ENCODE measurements at places on chromosomes 7 and 10. TPM values are rescaled to one million over a fixed set of nuclear protein-coding genes. Genes with fewer than 3 reads are reported as not detected.

- DNase-seq, result peak; percentile 77
- H3K27me3 ChIP-seq, result peaks cover 41% of the 10 kb centered on the region
- peak overlapping the region; percentile 95 for H3K4me3 ChIP-seq
- peaks cover 35% of the 10 kb centered on the region for H3K4me1 ChIP-seq
- H3K27ac ChIP-seq, result peak overlapping the region; percentile 93
These were observed 162.8 kb downstream of the NRF1 start for GRCh38 chr7:129774359-129774758.

- no peaks in the 10 kb centered on the region for H3K27me3 ChIP-seq
- H3K4me1 ChIP-seq, result peaks cover 25% of the 10 kb centered on the region
- DNase-seq, result no peak
These were observed 17.3 kb downstream of the ZC3HAV1 start for GRCh38 chr7:139092090-139092796.

GRCh38 chr7:155227004-155227787, 70.5 kb upstream of the INSIG1 start:
- peak overlapping the region; percentile 64 for H3K27ac ChIP-seq
- peak overlapping the region; percentile 67 for H3K4me3 ChIP-seq
- peaks cover 18% of the 10 kb centered on the region for H3K4me1 ChIP-seq
- DNase-seq, result no peak
- H3K27me3 ChIP-seq, result peaks cover 17% of the 10 kb centered on the region
- H3K36me3 ChIP-seq, result peaks cover 9% of the 10 kb centered on the region

- H3K36me3 ChIP-seq, result no peaks in the 10 kb centered on the region
- no peak for DNase-seq
- H3K27ac ChIP-seq, result no peak overlapping the region
- H3K4me3 ChIP-seq, result no peak overlapping the region
- peaks cover 7% of the 10 kb centered on the region for H3K27me3 ChIP-seq
These were observed 162.6 kb downstream of the RAB11FIP2 start for GRCh38 chr10:117884093-117884492.

GRCh38 chr10:45591280-45591679, 81.3 kb downstream of the ZFAND4 start:
- no peak for DNase-seq
- no peak overlapping the region for H3K27ac ChIP-seq
- H3K27me3 ChIP-seq, result peaks cover 9% of the 10 kb centered on the region
- peaks cover 6% of the 10 kb centered on the region for H3K36me3 ChIP-seq
- peaks cover 4% of the 10 kb centered on the region for H3K4me1 ChIP-seq
- no peak overlapping the region for H3K4me3 ChIP-seq

- H3K4me1 ChIP-seq, result peaks cover 35% of the 10 kb centered on the region
- H3K27ac ChIP-seq, result no peak overlapping the region
- H3K4me3 ChIP-seq, result no peak overlapping the region
- H3K36me3 ChIP-seq, result peaks cover 7% of the 10 kb centered on the region
- no peak for DNase-seq
- peaks cover 21% of the 10 kb centered on the region for H3K27me3 ChIP-seq
These were observed 2.4 kb downstream of the ZNF488 start for GRCh38 chr10:47381427-47382379.

DNA sequence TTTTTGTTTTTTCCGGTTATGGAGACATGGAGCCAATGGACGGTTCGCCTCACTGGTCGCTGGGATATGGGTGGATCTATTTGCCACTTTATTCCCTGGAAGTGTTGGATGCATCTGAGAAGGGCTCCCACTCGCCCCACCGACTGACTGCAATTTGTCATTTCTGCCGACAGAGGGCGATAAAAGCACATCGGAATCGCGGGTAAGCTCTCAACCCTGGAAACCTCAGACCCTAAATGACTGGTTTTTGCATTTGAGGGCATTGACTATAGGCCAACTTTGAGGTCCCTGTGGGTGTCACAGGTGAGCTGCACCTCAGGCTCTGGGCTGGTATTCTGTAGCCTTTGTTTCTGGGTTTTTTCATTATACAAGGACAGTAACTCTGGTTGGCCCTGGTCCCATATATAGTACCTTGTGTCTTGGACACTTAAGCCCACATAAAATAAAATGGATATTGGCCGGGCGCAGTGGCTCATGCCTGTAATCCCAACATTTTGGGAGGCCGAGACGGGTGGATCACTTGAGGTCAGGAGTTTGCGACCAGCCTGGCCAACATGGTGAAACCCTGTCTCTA, 11.9 kb upstream of the OPALIN start:
- H3K4me3 ChIP-seq, result no peak overlapping the region
- H3K27me3 ChIP-seq, result peaks cover 3% of the 10 kb centered on the region
- no peak overlapping the region for H3K27ac ChIP-seq
- H3K36me3 ChIP-seq, result no peaks in the 10 kb centered on the region

- H3K36me3 ChIP-seq, result no peaks in the 10 kb centered on the region
- no peaks in the 10 kb centered on the region for H3K4me1 ChIP-seq
- H3K27ac ChIP-seq, result no peak overlapping the region
- DNase-seq, result no peak
- H3K27me3 ChIP-seq, result no peaks in the 10 kb centered on the region
These were observed 18.5 kb upstream of the FAM133B start for GRCh38 chr7:92608380-92609322.

GRCh38 chr7:50217821-50218281, 86.7 kb upstream of the IKZF1 start:
- no peak for DNase-seq
- H3K4me1 ChIP-seq, result no peaks in the 10 kb centered on the region
- H3K27me3 ChIP-seq, result peaks cover 5% of the 10 kb centered on the region
- no peak overlapping the region for H3K4me3 ChIP-seq
- H3K27ac ChIP-seq, result no peak overlapping the region

GRCh38 chr7:141512597-141512996, 38.6 kb upstream of the AGK start:
- H3K4me3 ChIP-seq, result peak overlapping the region; percentile 87
- no peak overlapping the region for H3K27ac ChIP-seq
- no peak for DNase-seq
- peaks cover 24% of the 10 kb centered on the region for H3K36me3 ChIP-seq

DNA sequence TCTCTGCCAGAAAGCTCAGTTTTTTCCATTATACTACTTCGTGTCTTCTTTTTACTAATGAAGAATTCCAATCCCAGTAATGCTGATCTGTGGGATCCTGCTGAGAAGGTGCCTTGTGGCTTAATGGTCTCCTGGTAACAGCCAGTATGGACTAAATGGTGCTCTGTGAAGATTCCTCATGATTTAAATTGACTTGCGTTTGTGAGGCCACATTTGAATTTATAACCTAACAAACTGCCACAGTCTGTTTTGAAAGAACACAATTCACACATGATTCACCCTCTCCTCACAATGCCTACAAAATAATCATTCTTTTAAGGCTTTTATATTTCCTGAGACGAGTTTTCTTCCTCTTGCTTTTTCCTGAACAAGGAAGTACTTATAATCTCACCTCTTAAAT, 140.0 kb downstream of the MBL2 start:
- no peak overlapping the region for H3K4me3 ChIP-seq
- no peak overlapping the region for H3K27ac ChIP-seq
- H3K4me1 ChIP-seq, result no peaks in the 10 kb centered on the region
- H3K36me3 ChIP-seq, result no peaks in the 10 kb centered on the region
- no peak for DNase-seq

DNA sequence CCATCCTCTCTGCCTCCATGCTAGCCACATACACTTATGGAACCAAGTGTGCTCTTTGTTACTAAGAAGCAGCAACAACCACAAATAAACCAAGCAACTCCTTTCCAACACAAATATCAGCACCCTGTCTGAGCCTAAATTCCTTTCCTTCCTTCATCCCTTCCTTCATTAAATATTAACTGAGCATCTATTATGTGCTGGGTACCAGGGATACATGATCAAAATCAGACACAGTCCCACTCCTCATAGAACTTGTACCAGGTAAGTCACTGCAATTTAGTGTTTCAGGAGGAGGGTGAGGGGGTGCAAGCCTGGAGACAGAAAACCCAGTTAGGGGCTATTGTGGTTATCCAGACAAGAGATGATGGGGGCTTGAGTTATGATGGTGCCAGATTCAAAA, 10.8 kb downstream of the CREB5 start:
- no peaks in the 10 kb centered on the region for H3K36me3 ChIP-seq
- no peaks in the 10 kb centered on the region for H3K4me1 ChIP-seq
- no peak for DNase-seq
- H3K27ac ChIP-seq, result no peak overlapping the region
- H3K4me3 ChIP-seq, result no peak overlapping the region
- peaks cover 1% of the 10 kb centered on the region for H3K27me3 ChIP-seq

DNA sequence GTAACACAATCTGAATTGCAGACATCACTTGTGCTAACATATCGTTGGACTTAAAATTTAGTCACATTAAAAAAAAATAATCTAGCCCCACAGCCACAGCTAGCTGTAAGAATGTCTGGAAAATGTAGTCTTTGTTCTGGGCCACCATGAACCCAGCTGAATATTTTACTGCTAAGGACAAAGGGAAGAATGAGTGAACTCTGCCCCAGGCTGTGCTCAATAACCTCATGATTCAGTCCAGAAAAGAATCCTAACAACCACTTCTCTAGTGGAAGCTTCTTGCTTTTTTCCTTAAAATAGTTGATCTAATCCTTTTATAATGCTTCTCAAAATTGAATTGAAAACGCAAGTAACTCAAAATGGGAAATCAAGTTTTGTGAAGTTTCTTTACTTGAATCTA, 25.6 kb upstream of the SOSTDC1 start:
- H3K27me3 ChIP-seq, result peaks cover 1% of the 10 kb centered on the region
- H3K4me3 ChIP-seq, result no peak overlapping the region
- H3K36me3 ChIP-seq, result no peaks in the 10 kb centered on the region
- no peaks in the 10 kb centered on the region for H3K4me1 ChIP-seq
- no peak overlapping the region for H3K27ac ChIP-seq

DNA sequence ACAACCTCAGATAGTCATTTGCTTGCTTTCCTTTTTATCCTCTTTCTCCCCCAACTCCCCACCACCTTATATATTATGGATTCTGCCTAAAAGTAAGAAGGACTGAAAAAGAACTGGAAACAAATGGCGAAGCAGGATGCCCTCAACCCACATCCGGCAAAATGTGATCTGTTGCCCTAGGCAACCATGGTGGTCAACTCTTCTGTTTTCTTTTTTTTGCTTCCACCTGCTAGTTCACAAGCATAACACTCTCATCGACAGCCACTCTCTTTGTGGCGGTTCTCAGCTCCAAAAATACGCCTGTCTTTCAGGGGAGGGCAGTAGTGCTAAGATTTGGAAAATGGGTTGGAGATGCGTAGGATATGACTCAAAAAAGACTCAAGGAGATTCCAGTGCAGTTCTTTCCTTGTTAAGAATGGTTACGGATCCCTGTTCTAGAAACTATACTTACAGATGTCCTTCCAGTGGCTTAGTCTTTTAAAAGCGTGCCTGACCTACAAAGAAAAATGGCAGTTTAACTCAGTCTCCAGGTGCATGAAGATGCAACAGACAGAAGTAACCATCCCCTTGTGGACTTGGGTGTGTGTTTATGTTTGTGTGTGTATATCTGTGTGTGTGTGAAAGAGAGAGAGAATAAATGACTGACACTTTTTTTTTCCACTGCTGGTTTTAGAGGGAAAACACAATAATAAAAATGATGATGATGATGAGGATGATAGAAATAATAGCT, 10.7 kb downstream of the APBB1IP start:
- H3K27me3 ChIP-seq, result no peaks in the 10 kb centered on the region
- H3K27ac ChIP-seq, result no peak overlapping the region
- DNase-seq, result no peak
- H3K36me3 ChIP-seq, result no peaks in the 10 kb centered on the region

DNA sequence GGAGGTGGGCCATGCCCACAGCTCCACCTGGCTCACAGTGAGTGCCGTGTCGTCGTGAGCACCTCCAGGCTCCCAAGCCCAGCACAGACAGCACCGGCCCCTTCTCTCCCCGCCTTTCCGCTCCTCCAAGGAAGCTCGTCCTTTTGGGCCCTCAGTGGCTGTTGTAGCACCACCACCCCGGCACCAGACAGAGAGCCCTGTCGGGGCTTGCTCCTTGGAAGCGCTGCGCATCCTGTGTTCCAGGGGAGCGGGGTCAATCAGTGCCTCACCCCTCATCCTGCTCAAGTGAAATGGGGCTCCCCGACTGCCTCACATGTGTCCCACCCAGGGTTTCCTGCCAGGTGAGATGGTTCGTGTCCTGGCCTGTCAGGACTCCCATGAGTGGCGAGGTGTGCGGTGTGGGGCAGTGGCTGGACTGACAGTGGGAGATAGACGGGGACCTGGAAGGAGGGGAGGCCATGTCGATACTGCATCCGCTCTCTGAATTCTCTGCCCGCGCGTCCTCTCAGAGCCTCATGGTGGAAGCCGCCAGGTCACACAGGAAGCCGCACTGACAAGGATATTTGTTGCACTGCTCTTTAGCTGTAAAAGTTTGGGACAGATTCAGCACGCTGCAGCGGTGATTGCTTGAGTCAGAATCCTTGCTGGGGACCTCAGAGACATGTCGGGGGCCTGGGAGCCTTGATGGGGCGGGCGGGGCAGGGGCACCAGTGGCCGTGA, 107.1 kb downstream of the INPP5A start:
- peaks cover 34% of the 10 kb centered on the region for H3K4me1 ChIP-seq
- H3K4me3 ChIP-seq, result no peak overlapping the region
- peak; percentile 10 for DNase-seq
- H3K27me3 ChIP-seq, result peaks cover 5% of the 10 kb centered on the region

GRCh38 chr7:129789652-129790051, 163.1 kb downstream of the UBE2H start:
- peak overlapping the region; percentile 84 for H3K4me3 ChIP-seq
- no peak for DNase-seq
- H3K4me1 ChIP-seq, result peaks cover 38% of the 10 kb centered on the region
- no peaks in the 10 kb centered on the region for H3K36me3 ChIP-seq
- peak overlapping the region; percentile 100 for H3K27ac ChIP-seq

- H3K4me1 ChIP-seq, result peaks cover 10% of the 10 kb centered on the region
- DNase-seq, result no peak
- peaks cover 11% of the 10 kb centered on the region for H3K36me3 ChIP-seq
- H3K4me3 ChIP-seq, result no peak overlapping the region
- no peaks in the 10 kb centered on the region for H3K27me3 ChIP-seq
These were observed 25.1 kb downstream of the GALNT11 start for GRCh38 chr7:152050547-152050971.

- peaks cover 6% of the 10 kb centered on the region for H3K36me3 ChIP-seq
- H3K27me3 ChIP-seq, result peaks cover 2% of the 10 kb centered on the region
- H3K27ac ChIP-seq, result no peak overlapping the region
These were observed 251.2 kb downstream of the POU6F2 start for GRCh38 chr7:39228946-39229345.

The COL17A1 gene
- total RNA-seq, result not detected

The LIMK1 gene
- total RNA-seq, result 178 TPM

The DOCK1 gene
- 19.7 TPM for total RNA-seq

The PIP gene
- total RNA-seq, result not detected

The OPN4 gene
- not detected for total RNA-seq

The GJD4 gene
- not detected for total RNA-seq

The PRSS37 gene
- total RNA-seq, result not detected

The RNLS gene
- total RNA-seq, result 4.4 TPM

The RTKN2 gene
- 3.2 TPM for total RNA-seq

All from glutamatergic neuron (in vitro differentiated cells).